ENCODE measurements at places on chromosomes 1 and 21. TPM values are rescaled to one million over a fixed set of nuclear protein-coding genes. Genes with fewer than 3 reads are reported as not detected.

DNA sequence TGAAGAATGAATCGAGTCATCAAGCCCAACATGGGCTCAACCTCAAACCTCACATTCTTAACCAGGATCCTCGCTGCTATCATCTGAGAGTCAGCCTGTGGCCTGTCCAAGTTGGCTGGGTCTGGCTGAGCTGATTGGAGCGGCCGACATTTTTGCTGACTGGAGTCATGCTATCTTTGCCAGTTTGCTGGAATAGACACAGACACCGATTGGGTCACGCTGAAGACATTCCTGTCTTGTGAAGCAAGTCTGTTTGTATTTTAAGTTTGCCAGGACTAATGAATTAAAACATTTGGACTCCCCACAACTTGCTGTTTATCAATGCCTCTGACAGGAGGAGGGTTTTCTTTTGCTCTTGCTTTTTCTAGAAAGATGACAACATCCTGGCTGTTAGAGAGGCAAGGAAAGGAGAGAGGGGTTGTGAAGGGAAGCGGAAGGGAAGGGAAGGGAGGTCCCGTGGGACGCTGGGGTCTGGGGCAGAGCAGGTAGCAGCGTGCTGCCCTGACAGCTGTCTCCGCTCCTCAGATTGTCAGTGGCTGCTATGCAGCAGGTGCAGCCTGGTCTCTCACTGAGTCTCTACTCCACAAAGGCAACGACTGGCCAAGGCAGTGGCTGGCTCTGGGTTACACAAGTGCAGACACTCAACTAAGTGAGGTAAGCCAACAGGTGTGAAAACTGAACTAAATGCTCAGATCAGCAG, at the start of gene MAP3K7CL:
MAP3K7CL (plus strand) TSS at position 375 of the 700 bp plus-strand sequence. CDS start 2,701 bp downstream, outside the sequence.
- H3K27me3 ChIP-seq: no peaks in the 10 kb centered on the region
- H3K27ac ChIP-seq: no peak within 1 kb of the TSS
- H3K4me3 ChIP-seq: no peak within 1 kb of the TSS
- H3K4me1 ChIP-seq: peaks cover 19% of the 10 kb centered on the region
- H3K36me3 ChIP-seq: no peaks in the 10 kb centered on the region

DNA sequence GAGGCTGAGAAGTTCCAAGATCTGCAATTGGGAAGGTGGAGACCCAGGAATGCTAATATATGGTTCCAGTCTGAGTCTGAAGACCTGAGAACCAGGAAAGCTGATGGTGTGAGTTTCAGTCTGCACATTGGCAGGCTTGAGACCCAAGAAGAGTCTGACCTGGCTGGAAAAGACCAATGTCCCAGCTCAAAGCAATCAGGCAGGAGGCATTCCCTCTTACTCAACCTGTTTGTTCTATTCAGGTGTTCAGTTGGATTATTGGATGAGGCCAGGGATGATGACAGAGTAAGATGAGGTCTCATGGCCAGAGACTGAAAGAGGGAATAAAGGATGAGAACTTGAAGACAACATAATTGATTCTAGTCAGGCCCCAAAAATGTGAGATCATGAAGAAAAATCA, 50.1 kb downstream of the SPATA46 start:
- no peaks in the 10 kb centered on the region for H3K36me3 ChIP-seq
- no peaks in the 10 kb centered on the region for H3K27me3 ChIP-seq
- H3K4me1 ChIP-seq: no peaks in the 10 kb centered on the region
- H3K27ac ChIP-seq: no peak overlapping the region

DNA sequence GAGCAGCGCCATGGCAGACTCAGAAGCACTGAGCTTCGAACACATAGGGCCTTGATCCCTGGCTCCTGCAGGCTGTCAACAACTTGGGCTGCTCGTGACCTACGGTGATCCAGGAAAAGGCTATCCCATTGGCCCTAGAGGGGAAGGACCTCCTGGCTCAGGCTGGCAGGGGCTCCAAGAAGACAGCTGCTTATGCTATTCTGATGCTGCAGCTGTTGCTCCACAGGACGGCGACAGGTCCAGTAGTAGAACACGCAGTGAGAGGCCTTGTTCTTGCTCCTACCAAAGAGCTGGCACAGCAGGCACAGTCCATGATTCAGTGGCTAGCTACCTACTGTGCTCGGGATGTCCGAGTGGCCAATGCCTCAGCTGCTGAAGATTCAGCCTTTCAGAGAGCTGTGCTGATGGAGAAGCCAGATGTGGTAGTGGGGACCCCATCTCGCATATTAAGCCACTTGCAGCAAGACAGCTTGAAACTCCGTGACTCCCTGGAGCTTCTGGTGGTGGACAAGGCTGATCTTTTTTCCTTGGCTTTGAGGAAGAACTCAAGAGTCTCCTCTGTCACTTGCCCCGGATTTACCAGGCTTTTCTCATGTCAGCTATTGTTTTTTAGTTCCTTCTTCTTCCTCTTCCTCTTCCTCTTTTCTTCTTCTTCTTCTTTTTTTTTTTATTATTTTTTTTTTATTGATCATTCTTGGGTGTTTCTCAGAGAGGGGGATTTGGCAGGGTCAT, 18.9 kb downstream of the ITLN2 start:
- H3K4me3 ChIP-seq: no peak overlapping the region
- H3K36me3 ChIP-seq: no peaks in the 10 kb centered on the region
- no peak overlapping the region for H3K27ac ChIP-seq
- H3K4me1 ChIP-seq: peaks cover 5% of the 10 kb centered on the region
- H3K27me3 ChIP-seq: no peaks in the 10 kb centered on the region
- DNase-seq: no peak

- H3K4me3 ChIP-seq: no peak within 1 kb of the TSS
- peak; percentile 10 for DNase-seq
- no peaks in the 10 kb centered on the region for H3K27me3 ChIP-seq
Observed at GRCh38 chr1:94819945-94820746, at the start of gene SLC44A3. Gene SLC44A3 (plus strand): TSS chr1:94820357. CDS start chr1:94820452, 95 bp downstream.

Gene CATSPERE
- total RNA-seq: 0.26 TPM

Gene AMY1B
- not detected for total RNA-seq

Gene CYYR1
- not detected for total RNA-seq

Gene LRRC71
- total RNA-seq: not detected
